Frontal cortex (tissue), 4 donors: ENCODE measurements at places on chromosomes 2 and 18.

DNA sequence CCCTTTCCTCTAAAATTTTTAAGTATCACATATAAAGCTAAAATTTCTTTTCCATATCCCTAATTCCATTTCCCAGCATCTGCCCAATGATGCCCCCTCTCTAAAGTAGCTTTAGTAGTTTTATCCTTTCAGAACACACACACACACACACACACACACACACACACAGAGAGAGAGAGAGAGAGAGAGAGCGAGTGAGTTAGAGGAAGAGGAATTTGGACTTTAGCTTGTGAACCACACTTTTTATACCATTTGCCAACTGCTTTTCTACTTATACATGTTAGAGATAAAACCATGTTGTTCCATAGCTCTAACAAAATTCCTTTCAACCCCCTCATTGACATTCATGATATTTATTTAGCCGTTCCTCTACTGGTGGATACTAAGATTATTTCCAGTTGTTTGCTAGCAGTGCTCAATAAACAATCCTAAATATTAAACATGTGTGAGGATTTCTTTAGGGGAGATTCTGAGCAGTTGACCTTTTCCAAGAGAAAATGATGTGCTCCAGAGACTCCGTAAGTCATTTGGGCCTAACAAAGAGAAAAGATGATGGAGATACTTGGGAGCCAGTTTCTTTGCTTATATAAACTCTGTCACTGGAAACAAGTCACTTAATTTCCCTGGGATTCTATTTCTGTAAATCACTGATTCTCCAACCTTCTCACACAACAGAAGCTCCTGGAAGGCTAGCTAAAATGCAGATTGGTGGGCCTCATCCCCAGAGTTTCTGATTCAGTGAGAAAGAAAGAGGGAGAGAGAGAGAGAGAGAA, 229.7 kb upstream of the SP5 start:
- no peak for DNase-seq

DNA sequence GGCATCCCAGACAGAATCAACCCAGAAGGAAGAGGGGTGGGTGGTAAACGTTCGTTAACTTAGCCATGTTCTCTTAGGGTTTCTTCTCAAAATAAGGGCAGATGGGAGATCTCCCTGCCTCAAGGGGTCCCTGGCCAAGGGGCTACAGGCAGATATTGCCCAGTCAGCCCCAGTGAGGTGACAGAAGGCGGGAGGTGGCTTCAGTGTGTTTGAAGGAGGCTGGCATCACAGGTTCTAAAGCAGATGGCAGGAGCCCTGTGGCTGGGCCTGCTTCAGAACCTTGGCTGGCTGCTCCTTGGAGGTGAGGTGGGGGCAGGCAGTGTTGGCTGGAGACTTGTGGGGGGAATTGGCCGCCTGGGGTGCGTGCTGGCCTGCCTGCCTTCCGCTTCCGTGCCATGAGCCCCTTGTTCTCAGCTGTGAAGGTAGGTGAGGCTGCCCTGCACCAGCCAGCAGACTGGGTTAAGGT, 23.5 kb downstream of the HPCAL1 start:
- DNase-seq: no peak

DNA sequence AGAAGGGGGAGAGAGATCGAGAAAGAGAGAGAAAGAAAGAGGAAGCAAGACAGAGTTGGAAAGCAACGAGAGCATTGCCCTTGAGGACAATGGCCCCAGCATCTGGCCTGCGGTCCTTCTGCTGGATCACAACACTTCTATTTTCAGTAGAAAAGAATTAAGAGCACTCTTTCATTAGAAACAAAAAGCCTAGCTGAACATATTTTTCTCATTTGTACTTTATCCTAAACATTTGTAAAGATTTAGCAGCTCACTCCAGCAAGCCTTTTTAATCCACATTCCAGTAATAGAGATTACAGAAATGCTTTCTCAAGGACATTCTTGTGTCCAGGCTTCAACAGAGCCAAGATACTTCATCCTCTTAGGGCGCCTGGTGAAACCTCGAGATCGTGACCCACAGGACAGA, 31.6 kb upstream of the AFF3 start:
- no peak for DNase-seq

- DNase-seq: no peak
Measured at GRCh38 chr2:180033993-180034894, 27.1 kb upstream of the CWC22 start.

DNA sequence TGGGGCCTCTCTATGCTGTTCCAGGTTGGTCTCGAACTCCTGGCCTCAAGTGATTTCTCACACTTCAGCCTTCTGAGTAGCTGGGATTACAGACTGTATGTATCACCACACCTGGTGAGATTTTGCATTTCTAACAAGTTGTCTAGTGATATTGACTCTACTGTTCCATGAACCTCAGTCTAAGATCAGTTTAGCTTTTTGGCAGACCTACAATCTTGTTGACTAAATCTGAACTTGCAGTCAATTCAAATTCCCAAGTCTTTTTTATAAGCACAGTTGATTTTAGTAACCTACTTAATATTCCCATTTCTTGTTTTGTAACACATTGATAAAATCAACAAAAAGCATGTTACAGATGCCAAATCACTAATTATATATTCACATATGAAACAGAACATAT, 266.1 kb upstream of the CYP26B1 start:
- no peak for DNase-seq

DNA sequence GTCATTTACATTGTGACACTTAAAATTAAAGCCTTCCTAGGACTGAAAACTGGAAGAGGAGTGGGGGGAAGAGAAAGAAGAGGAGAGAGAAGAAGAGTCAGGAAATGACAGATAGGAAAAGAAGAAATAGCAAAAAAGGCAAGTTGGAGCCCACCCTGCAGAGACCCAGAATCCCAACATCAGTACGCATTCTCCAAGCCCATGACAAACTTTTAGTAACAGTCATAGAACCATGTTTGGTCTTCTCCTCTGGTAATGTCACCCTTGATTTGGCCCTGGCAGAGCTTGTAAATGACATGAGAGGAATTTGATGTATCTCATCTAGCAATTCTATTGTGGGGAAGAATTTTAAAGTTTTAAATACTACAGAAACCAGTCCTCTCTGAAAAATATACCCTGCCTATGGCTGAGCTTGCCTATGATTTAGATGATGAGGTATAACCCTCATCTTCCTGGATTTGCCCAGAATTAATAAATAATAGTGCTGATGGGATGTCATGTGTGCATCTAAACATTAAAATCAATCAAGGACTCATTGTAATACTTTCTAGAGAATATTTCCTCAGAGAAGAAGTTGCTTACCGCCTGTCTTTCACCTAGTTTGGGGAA, 40.2 kb downstream of the APOB start:
- no peak for DNase-seq
